ENCODE measurements at places on chromosomes 12 and 14.

DNA sequence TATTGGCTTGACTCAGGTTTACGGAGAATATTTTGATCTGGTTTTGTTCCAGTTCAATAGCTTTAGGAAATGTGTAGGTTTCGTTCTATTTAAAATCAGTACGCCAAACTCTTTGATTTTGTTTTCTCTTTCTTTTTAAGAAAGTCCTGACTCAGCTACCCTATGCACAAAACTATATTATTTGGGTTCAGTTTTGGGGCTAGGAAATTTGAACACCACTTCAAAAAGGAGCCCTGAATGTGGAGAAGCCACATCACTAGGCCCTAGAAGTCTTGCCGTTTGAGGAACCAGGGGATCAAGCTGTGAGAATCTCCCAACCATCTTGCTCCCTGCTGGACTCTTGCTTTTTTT, 168.2 kb upstream of the BCL2L14 start:
- DNase-seq: peak; percentile 6

- DNase-seq: peak; percentile 21
Measured at GRCh38 chr12:131592972-131593371, 117.9 kb upstream of the SFSWAP start.

GRCh38 chr14:35229084-35229791, 62.9 kb upstream of the PSMA6 start:
- DNase-seq: peak; percentile 49

GRCh38 chr12:48716168-48716492, 377 bp downstream of the CCNT1 start:
- DNase-seq: no peak

DNA sequence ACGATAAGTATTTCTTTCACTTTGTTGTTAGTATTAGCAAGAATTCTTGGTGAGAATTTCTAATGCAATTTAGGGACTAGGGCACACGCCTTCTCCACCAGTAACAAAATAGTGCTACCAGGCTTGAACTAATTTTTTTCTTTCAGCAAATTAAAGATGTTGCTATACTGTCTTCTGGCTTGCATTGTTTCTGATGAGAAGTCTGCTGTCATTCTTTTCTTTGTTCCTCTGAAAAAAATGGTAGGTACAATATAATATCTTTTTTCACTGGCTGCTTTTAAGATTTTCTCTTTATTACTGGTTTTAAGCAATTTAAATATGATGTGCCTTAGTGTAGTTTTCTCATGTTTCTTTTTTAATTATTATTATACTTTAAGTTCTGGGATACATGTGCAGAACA, 171.2 kb downstream of the PCNX1 start:
- no peak for DNase-seq

- peak; percentile 82 for DNase-seq
Measured at GRCh38 chr14:23071244-23071920, 14.1 kb upstream of the CDH24 start.

GRCh38 chr14:30958555-30959407, 66.7 kb upstream of the AP4S1 start:
- no peak for DNase-seq

GRCh38 chr12:16076557-16076956, 165.4 kb downstream of the DERA start:
- DNase-seq: no peak

DNA sequence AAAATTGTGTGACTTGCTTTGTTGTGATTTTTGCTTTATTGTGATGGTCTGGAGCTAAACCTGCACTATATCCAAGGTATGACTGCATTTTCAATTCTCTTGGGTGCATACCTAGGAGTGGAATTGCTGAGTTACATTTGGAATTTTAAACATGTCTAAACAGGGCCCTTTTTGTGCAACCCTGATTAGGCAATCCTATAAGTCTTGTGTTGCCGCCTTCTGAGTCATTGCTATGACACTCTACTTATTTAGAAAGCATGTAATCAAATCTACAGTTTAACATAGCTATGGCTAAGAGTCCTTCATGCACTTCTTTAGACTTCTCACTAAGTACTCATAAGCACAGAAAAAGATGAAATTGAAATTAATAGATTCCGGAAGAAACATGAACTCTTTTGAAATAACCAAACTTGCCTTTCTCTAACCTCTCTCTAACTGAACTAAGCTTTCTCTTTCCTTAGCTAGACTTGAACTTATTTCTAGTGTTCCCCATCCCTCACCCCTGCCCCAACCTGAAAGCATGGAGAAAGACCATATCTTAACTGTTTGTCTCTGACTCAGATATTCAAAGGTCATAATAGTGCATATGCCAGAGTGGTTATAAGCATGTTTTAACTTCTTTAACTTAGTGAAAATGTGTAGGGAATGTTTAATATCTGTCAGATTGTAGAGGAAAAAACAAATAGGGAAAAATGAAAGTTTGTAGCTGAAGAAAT, 203.0 kb downstream of the SNAPC1 start:
- DNase-seq: no peak

DNA sequence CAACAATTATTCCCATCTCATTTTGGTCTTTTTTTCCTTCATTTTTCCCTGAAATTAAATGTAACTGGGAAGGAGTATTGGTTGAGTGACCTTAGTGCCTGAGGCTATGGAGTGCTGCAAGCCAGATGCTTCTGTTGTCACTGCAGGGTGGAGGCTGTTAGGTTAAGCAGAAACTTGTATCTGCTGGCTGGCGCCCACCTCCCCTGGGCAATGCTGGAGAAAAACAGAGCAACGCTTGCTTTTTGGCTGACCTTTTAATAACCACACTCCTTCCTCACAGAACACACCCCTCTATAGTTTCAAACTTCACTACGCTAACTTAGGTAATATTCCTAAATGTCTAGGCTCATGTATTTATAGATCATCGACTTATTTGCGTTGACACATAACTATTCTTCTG, 583.5 kb upstream of the NOVA1 start:
- DNase-seq: no peak

- DNase-seq: no peak
Measured at GRCh38 chr12:92038476-92038875, 107.2 kb downstream of the BTG1 start.

DNA sequence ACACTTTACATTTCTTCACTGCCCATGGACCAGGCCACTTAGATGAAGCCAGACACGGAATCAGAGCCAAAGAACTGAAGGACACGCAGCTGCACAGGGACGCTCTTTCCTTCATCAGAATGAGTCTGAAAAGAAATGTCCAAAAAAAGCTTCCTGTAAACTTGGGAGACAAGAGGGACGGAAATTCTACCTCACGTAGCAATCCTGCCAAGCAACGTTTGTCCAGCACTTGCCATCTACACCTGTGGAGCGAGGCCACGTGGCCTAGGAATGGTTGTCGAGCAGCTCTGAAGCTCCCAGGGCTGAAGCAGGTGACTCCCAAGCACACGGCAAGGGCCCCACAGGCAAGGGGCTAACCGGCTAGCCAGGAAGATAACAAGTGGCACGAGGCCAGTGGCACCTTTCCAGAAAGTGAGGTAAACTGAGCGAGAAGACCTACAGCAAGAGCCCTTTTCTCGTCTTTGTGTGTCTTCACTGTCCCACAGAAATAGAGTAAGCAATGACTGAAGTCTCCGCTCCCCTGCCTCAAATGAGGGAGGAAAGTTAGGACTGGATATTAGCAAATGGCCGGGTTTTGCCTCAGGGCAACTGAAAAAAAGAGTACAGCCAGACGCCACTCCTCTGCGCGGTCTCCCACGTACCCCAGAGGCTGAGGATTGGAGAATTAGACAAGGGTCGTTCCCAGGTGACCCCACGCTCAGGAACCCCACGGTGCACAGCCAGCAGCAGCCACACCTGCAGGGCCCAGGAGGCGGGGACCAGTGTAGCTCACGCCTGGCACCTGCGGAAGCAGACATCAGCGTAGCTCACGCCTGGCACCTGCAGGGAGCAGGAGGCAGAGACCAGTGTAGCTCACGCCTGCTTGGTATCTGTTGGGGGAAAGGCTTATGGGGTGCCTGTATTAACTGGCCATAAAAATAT, 7.7 kb downstream of the ZNF605 start:
- DNase-seq: no peak

DNA sequence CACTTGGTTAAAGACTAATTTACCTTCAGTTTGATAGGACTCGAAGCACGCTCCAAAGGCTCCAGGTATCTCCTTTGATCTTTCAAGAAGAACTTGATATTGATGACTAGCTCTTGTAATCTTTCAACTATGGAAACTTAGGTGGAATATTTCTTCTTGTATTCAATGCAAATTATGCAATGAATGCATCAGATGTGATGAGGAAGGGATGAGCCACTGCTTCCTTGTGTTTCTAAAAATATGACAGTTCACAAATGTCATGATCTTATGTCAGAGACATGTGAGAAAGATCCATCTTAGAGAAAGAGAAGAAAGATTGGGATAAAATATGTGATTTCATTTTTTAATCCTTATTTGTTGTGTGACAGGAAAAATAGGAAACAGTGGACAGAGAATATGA, 9.9 kb downstream of the RNASE9 start:
- DNase-seq: no peak

DNA sequence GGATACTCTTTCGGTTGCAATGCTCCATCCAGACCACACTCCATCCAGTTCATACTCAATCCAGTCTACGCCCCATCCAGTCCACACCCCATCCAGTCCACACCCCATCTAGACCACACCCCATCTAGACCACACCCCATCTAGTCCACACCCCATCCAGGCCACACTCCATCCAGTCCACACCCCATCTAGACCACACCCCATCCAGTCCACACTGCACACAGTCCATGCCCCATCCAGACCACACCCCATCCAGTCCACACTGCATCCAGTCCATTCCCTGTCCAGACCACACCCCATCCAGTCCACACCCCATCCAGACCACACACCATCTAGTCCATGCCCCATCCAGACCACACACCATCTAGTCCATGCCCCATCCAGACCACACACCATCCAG, 116.0 kb upstream of the RTL1 start:
- no peak for DNase-seq

GRCh38 chr12:12622418-12622817, 10.7 kb downstream of the CREBL2 start:
- DNase-seq: peak; percentile 65

- DNase-seq: no peak
Measured at GRCh38 chr12:108955225-108955835, 65.5 kb downstream of the SVOP start.

GRCh38 chr14:85528897-85529631, 880 bp upstream of the FLRT2 start:
- DNase-seq: no peak

GRCh38 chr14:101476258-101476915, 84.9 kb upstream of the DIO3 start:
- no peak for DNase-seq

GRCh38 chr14:50773632-50774541, 57.1 kb downstream of the NIN start:
- peak; percentile 28 for DNase-seq

- DNase-seq: no peak
Measured at GRCh38 chr12:58889557-58889956, 30.7 kb downstream of the LRIG3 start.

GRCh38 chr12:2677142-2677880, 117.5 kb upstream of the FKBP4 start:
- no peak for DNase-seq

DNA sequence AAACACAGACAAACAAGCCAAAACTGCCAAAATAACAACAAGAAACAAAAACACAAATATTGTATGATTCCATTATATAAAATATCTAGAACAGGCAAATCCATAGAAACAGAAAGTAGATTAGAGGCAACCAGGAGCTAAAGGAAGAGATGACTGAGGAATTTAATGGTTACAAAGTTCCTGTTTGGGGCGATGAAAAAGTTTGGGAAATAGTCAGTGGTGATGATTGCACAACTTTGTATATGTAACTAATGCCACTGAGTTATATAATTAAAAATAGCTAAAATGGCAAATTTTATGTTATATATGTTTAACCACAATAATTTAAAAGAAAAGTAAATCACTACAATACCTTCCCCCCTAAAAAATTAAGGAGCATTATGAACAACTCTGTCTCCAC, 24.5 kb downstream of the GNPTAB start:
- DNase-seq: no peak

- no peak for DNase-seq
Measured at GRCh38 chr12:12034344-12034743, 36.4 kb upstream of the BCL2L14 start.

DNA sequence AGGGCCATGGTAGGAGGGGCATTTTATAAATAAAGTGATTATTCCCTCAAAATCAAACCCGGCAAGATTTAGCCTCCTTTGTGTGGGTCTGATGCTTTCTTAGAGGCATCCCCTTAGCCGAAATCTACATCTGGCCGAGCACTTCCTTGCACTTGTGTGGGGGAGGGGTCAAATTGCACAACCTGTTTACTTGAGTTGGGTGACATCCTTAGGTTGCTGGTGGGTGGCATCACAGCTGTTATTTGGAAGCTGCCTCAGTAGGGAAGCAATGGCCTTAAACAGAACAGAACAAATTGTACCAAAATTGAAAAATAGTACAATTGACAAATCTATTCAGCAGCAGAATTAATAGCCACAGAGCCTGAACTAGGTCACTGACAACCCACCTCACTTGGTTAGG, 546.1 kb downstream of the SNAPC1 start:
- no peak for DNase-seq

DNA sequence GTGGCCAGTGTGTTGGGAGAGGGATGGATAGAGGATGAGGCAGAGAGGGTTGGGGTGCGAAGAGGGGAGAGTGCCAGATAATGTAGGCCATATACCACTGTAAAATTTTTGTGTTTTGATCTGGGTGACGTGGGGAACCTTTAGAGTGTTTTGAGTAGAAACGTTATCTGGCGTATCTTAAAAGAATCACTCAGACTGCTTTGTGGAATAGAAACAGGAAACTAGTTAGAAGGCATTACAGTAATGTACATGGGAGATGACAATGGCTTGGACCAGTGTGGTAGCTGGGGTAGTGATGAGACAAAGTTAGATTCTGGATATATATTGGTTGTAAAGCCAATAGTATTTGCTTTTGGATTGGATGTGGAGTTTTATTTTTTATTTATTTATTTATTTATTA, 20.6 kb downstream of the ATF1 start:
- DNase-seq: no peak

- DNase-seq: no peak
Measured at GRCh38 chr14:60848066-60848465, 113.5 kb downstream of the MNAT1 start.

DNA sequence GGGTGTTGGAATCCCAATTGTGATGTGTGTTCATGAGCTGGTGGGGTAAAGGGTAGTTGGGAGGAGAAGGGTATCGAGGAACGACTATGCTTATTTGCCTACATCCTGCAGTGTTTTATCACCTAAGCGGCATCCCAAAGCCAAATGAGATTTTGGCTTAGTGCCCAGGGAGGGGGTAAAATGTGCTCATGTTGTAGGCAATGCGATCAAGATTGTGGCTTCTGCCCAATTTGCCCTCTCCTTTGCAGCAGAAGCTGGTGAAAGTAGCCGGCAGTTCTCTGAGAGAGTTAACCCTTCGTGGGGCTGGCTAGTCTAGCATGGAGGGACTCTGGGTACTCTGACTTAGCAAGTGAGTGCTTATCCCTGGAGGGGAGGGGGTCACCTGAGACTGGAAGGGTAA, 753 bp downstream of the RPH3A start:
- DNase-seq: no peak

Data from CD4-positive, alpha-beta T cell treated with Interleukin-10 for 1 hour (primary cell).